ENCODE measurements at places on chromosomes 1 and 21. TPM values are rescaled to one million over a fixed set of nuclear protein-coding genes. Genes with fewer than 3 reads are reported as not detected.

Gene GTF2B
- total RNA-seq = 47.1 TPM

Gene RAB29
- total RNA-seq = 19.5 TPM

Gene SNAPIN
- total RNA-seq = 57.2 TPM

Gene CNTN2
- not detected for total RNA-seq

Gene CFHR2
- not detected for total RNA-seq

Gene OR2L5
- not detected for total RNA-seq

Gene MMP23B
- total RNA-seq = 0.61 TPM

Gene VHLL
- total RNA-seq = not detected

Gene TRPM2
- total RNA-seq = not detected

Gene CRYAA
- total RNA-seq = not detected

Gene ACTA1
- not detected for total RNA-seq

Gene MINDY1
- total RNA-seq = 6.2 TPM

Gene RGS13
- total RNA-seq = not detected

Gene HPCA
- not detected for total RNA-seq

Gene PTPN14
- 37.7 TPM for total RNA-seq

Gene SMIM11
- 10.3 TPM for total RNA-seq

Gene KCNJ15
- total RNA-seq = 0.32 TPM

Gene LCE1F
- not detected for total RNA-seq

Gene PLA2G2A
- not detected for total RNA-seq

Gene LRRC3
- 0.61 TPM for total RNA-seq

Gene GJB5
- not detected for total RNA-seq

Gene NBPF26
- 10.6 TPM for total RNA-seq

Gene LRRC71
- total RNA-seq = 0.32 TPM

Gene TCEA3
- total RNA-seq = 0.91 TPM

Gene PLA2G2F
- total RNA-seq = not detected

Gene FMOD
- total RNA-seq = 0.76 TPM

Gene ADCY10
- under 0.01 TPM for total RNA-seq

Gene PYHIN1
- total RNA-seq = not detected

Gene C1QC
- total RNA-seq = not detected

Gene AQP10
- total RNA-seq = under 0.01 TPM

Gene ATP6V1G3
- not detected for total RNA-seq

Gene PLK3
- total RNA-seq = 32.2 TPM

Gene CACHD1
- total RNA-seq = 3.2 TPM

Gene DCST1
- total RNA-seq = not detected

Gene ZNF678
- total RNA-seq = 11.7 TPM

Gene GADD45A
- 54.1 TPM for total RNA-seq

Gene FCRL1
- not detected for total RNA-seq

Gene SLC9C2
- not detected for total RNA-seq

Gene UBL4B
- total RNA-seq = not detected

Gene CLEC20A
- not detected for total RNA-seq

Gene BLACAT1
- total RNA-seq = not detected

Gene FCMR
- total RNA-seq = not detected

Gene ZSWIM5
- 0.30 TPM for total RNA-seq

Gene SPRR2A
- not detected for total RNA-seq

Gene KRTAP19-3
- total RNA-seq = not detected

Gene LEFTY1
- under 0.01 TPM for total RNA-seq

Gene TCP10L
- total RNA-seq = not detected

Gene CAMTA1
- 118 TPM for total RNA-seq

Gene FBXO2
- total RNA-seq = 0.32 TPM

Gene HUNK
- not detected for total RNA-seq

Gene SSR2
- total RNA-seq = 943 TPM

Gene AK5
- 97.3 TPM for total RNA-seq

Gene OLIG2
- total RNA-seq = not detected

All from epithelial cell of umbilical artery (primary cell).